ENCODE measurements at places on chromosomes 5 and 9. TPM values are rescaled to one million over a fixed set of nuclear protein-coding genes. Genes with fewer than 3 reads are reported as not detected.

The GGTA1 gene
- total RNA-seq = not detected

The PCDHA1 gene
- 0.83 TPM for total RNA-seq

The PCAT7 gene
- total RNA-seq = 2.0 TPM

The GPX3 gene
- not detected for total RNA-seq

The LIX1 gene
- not detected for total RNA-seq

The PCDHGB1 gene
- 0.20 TPM for total RNA-seq

The ST8SIA4 gene
- total RNA-seq = not detected

The FAM153A gene
- 4.3 TPM for total RNA-seq

The AJM1 gene
- 3.2 TPM for total RNA-seq

The ADAM19 gene
- 5.2 TPM for total RNA-seq

The FSD1L gene
- 3.6 TPM for total RNA-seq

The INSL6 gene
- not detected for total RNA-seq

The SERF1A gene
- 5.3 TPM for total RNA-seq

The GTF3C5 gene
- 48.4 TPM for total RNA-seq

The CETN3 gene
- total RNA-seq = 30.0 TPM

The PCDHGC5 gene
- total RNA-seq = 1.5 TPM

The SPATA31E1 gene
- total RNA-seq = not detected

The NTRK2 gene
- 1.5 TPM for total RNA-seq

The NAA35 gene
- total RNA-seq = 17.9 TPM

The LCN2 gene
- total RNA-seq = 2,733 TPM

The ANP32B gene
- 118 TPM for total RNA-seq

The ZDHHC11B gene
- 3.0 TPM for total RNA-seq

The PRXL2C gene
- 10.8 TPM for total RNA-seq

The SPINK7 gene
- not detected for total RNA-seq

The PCDHB9 gene
- 3.5 TPM for total RNA-seq

The SLIT3 gene
- not detected for total RNA-seq

The MATR3 gene
- total RNA-seq = 230 TPM
